CD4-positive, alpha-beta T cell treated with Interferon alpha-2 for 1 hour (primary cell): ENCODE measurements at places on chromosomes 6 and 20.

DNA sequence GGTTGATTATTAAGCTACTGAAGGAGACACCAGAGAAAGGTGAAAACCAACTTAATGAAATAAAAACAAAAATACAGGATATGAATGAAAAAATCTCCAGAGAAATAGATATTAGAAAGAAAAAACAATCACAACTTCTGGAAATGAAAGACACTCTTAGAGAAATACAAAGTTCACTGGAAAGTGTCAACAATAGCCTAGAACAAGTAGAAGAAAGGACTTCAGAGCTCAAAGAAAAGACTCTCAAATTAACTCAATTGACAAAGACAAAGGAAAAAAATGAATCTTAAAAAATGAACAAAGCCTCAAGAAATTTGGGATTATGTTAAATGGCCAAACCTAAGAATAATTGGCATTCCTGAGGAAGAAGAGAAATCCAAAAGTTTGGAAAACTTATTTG lies 10.3 kb upstream of the MCM9 start:
- DNase-seq, result no peak

DNA sequence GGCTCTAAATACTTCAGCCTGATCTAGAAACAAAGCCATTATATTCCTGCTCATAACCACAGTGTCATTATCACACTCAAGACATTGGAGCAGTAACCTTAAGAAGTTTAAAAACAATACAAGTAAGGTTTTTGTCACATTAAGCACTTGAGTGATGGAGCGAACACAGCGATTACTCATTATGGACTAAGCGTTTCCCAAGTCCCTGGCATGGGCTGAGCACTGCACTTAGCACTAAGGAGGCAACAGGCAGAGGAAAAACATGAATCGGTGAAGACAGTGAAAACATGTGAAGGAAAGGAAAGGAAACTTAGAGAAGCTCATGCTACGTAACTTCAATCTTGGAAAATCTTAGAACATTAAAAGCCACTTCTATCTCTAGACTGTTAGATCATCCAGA lies 108.7 kb downstream of the SLC24A3 start:
- no peak for DNase-seq

DNA sequence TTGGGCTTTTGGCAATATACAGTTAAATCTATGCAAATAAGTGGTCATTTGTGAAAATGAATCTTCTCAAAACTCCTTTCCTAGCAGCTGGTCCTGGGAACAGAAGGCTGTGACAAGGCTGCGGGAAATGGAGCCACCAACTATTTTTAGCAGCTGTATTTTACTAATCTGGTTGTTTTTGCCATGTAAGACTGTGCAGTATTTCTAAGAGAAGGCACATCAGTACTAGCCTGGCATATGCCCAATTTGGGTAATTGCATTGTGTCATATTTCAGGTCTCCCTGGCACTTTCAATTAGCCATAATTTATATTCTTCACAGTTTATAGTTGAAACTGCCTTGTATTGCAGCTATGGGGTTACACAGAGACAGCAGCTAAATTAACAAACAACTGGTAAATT lies 109.6 kb downstream of the MANEA start:
- no peak for DNase-seq

DNA sequence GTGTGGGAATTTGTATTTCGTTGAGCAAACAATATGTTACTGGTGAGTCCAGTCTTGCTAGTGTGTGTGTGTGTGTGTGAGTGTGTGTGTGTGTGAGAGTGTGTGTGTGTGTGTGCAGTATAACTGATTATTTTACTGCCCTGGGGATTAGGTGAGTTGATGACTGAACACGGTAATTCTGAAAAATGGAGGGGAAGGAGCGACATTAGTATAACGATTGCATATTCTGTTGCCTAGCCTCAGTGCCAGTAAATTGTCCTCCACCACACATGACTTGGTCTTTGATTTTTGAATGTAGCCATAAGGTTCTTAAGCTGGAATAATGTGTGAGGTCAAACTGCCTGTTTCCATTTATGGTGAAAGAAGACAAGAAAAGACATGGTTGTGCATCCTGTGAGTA lies 121.1 kb downstream of the SLC24A3 start:
- DNase-seq, result no peak

DNA sequence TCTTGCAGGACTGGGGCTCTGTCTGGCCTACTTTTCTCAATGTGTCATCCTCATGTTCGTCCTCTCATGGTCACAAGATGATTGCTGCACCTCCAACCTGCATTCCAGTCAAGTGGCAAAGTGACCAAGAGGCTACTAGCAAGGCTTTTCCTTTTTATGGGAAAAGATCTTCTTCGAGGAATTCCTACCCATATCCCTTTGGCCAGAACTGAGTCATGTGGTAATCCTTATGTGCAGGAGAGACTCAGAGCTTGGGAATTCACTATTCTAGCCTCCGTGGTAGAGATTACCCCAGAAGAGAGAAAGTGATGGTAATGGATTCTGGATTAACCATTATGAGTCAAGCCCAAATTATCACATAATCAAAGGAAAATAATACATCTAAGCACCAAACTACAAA lies 162.7 kb downstream of the KCNQ5 start:
- no peak for DNase-seq
